Stimulated activated CD8-positive, alpha-beta memory T cell treated with anti-CD3 and anti-CD28 coated beads, Interleukin-7, amount 100 ng/mL, for 1 hour (primary cell): ENCODE measurements at places on chromosomes 12 and 14.

- no peak for DNase-seq
Observed at GRCh38 chr14:98189062-98189461, 1082.9 kb downstream of the BCL11B start.

DNA sequence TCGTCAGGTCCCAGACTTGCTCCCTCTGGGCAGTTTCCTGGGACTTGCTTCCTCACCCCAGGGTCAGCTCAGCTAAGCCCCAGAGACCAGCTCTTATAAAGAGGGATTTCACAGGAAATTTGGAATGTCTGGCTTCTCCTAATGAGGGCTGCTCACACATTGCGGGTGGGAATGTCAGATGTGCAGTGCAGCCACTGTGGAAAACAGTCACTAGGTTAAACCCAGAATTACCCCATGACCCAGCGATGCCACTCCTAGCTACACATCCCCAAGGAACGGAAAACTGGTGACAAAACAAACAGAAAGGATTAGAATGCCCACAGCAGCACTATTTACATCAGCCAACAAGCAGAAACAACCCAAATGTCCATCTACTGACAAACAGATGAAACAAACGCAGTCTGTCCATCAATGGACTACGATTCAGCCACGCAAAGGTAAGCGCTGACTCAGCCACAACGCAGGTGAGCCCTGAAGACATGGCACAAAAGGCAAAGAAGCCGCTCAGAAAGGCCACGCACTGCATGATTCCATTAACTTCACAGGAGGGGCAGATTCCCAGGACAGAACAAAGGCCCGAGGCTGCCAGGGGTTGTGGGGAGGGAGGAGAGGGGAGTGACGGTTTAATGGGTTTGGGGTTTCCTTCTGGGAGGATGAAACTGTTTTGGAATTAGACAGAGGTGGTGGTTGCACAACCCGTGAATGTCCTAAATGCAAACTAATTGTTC, 63.0 kb downstream of the NCOR2 start:
- no peak for DNase-seq

DNA sequence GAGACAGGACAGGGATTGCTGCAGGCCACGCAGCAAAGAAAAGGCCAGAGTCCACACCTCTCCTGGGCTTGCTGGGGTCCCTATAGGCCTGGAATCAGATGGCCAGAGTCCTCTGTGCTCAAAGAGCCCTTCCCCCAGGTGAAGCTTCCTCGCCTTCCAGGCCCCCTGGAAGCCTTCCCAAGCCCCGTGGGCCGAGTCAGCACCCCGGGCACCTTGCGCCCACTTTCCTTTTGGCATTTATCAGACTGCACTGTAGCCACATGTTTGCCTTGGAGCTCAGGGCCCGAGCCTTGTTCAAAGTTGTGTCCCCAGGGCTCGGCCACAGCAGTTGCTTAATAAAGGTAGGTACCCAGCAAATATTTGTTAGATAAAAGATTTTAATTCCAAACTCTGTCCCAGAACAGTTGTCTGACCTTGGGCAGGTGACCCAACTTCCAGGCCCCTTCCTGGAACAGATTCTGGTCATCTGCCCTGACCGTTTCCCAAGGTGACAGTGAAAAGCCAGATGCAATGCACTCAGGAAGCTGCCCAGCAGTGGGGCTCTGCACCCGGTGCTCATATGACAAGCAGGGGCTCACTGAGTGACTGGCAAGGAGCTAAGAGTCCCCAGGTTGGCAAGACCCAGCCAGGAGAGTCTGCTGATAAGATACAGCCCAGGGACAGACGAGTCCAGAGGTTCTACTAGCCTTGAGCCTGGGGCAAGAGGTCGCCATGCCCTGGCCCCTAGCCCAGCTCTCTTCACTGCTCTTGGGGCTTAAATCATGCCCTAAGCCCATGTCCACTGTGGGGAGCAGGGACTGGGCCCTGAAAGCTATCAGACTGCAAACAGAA, 81.2 kb downstream of the PITPNM2 start:
- DNase-seq: no peak

GRCh38 chr12:52792185-52793029, 3.5 kb downstream of the KRT3 start:
- DNase-seq: no peak

DNA sequence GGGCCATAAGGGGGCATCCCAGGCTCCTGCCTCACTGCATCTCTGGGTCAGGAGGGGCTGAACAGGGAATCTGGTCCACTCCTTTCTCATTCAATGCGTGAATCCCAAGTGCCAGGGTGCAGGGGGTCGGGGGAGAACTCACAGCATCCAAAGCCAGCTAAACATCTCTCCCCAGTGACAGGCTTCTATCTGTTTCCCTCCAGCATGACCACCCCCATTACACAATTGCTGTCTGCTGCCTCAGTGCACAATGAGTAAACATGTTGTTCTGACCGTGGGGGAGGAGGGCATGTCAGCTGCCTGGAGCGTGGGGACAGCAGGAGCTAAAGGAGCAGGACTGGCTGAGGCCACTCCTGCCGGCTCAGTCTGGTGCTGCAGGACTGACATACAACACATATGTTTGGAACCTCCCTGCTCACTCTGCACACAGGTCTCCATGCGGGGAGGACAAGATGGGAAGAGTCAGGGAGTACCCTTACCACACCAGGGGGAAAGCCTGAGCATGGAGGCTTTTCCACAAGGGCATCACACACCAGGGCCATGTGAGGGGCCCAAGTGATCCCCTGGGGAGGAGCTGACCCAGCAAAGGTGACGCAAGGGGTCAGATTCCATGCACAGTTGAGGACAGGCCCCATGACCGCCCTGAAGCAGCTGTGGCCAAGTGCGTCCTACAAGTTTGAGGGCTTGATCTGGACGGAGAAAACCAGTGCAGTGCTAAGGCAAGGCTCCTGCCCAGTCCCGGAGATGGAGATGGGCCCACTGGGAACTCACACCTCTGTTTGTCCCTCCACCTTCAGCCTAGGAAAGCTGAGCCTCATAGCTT, 1.4 kb downstream of the TNS2 start:
- DNase-seq: no peak

DNA sequence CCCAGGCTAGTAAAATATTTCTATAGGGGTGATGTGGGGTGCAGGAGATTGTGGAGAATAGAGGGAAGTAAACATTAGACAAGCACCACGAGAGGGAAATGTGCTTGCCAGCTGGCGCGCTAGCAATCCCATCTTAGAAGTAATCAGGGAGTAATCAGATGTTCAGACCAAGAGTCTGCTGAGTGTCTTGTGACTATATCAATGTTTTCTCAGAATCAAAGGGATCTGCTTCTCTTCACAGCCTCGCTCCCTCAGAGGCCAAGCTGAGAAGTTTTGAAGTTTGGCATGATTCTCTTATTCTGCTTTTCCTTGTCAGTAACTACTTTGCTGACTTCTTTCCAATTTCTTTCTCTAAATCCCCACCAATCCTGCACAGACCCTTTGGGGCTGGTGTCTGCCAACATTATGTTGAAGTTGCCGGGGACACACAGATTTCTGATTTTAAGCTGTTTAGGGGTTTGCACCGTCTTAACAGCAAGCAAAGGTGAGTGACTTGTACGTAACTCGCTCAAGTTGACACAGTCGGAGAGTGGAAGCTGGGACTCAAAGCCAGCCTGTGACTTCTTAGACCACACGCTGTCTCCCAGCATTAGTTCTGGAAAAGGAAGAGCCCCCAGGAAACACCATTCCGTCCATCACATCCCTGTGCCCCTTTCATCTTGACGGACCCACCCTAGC, 22.0 kb upstream of the TSPAN9 start:
- no peak for DNase-seq

DNA sequence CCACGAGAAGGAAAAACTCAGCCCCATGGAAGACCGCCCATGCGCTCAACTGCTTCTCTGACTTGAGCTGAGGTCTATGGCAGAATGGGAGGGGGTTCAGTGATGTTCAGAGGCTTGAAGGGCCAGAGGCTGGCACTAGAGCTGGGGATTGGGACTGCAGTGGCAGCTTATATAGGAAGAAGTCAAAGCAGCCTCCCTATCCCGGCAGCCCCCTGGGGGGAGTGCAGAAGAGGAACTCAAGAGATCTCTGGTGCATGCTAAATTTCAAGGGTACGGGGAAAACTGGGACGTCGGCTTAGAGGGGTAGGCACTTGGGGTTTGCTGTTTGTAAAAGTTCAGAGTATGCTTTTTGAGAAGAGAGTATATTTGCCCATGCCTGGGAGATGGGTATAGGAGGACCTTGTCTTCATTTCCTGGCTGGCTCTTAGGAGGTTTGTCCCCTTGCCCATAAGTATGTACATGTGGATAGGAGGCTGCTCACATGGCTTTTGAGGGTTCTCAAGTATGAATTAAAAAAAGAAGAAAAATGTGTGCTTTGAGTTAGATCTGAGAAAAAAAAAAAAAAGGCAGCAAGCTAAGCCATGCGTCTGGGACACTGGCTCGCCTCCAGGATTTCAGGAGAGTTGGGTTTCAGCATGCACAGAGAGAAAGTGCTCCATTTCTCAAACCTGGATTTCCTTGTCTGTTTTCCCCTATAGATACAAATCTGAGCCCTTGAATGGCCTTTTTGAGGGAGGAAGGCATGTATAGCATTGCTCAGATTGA, 3.2 kb upstream of the MEG3 start:
- DNase-seq: no peak

GRCh38 chr12:132881818-132882217, 5.6 kb downstream of the CHFR start:
- no peak for DNase-seq

DNA sequence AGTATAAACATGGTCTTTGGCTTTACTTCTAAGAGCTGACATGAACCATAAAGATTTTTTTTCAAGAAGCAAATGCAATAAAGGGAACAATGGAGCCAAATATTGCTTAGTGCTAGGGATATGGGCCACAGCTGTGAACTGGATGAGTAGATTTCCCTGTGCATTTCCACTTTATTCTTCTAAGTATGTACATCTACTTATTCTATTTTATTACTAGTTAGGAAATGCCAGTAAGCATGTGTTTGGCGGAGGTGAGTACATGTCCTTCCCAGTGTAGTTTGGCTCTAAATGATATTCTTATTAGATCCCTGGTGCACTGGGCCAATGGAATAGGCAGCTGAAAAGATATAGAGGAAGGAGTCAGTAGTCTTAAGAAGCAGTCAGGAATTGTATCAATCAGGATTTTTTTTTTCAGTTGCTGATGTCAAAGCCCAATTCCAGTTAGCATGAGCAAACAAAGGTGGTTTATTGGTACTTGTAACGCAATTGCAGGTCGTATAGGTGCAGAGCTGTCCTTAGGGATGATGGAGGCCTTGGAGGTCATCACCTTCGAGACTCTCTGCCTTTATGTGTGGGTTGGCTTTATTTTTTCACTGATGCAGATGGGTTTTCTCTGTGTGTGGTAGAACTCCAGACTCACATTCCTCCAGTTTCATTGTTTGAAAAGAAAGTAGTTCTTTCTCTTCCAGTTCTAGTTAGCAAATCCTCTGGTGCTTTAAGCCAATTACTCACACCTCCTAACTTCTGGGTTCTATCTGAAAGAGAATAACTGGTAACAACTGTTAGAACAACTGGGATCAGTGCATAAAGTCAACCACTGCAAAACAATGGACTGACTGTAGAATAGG, 139.0 kb upstream of the LRIG3 start:
- no peak for DNase-seq

GRCh38 chr12:99824900-99825542, 159.7 kb downstream of the ANKS1B start:
- no peak for DNase-seq

GRCh38 chr12:130711756-130712155, 4.3 kb downstream of the RIMBP2 start:
- DNase-seq: no peak

DNA sequence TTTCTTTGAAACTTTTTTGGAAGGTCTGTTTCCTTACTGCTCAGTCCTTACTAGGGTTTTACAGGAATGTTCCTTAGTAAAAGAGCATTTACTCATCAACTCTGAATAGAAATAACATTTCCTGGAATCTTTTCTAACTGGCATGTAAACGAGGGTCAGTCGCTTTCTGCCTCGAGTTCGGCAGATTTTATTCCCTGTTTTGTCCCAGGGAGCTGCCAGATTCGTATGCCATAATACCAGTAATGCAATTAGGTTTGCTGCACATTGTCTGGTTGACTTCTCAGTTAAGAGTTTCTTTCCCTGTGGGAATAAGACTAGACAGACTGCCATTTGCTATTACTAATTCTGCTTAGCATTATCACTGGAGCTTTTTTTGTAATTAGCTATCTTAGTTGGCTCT, 91.9 kb downstream of the VRK1 start:
- DNase-seq: no peak

GRCh38 chr12:108418164-108418890, 79.2 kb upstream of the CMKLR1 start:
- DNase-seq: no peak

DNA sequence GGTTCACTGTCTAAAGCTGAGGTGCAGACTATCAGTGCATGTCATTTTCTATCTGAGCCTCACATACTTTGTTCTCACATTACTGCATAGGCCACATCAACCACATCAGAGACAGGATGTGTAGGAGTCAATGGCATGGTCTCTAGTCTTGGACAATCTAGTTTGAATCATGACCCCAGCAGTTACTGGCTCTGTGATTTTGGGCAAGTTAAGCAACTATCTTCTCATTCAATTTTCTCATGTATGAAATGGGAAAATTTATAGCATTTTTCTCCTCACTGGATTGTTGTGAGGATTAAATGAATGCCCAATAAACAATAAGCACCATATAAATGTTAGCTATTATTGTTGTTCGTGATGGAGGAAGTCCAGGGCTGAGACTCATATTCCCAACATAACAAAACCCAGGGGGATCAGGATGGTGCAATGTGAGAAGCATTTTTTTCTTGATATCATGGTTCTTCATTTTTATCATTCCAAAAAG, 432.6 kb downstream of the LRIG3 start:
- DNase-seq: no peak
